Stimulated activated CD8-positive, alpha-beta memory T cell treated with anti-CD3 and anti-CD28 coated beads, Interleukin-7, amount 100 ng/mL, for 24 hours (primary cell): ENCODE measurements at places on chromosomes 5 and 9.

- DNase-seq: no peak
These were observed 297.2 kb downstream of the MED10 start for GRCh38 chr5:6080930-6081726.

- DNase-seq: no peak
These were observed 700 bp downstream of the SKP2 start for GRCh38 chr5:36152324-36153297.

DNA sequence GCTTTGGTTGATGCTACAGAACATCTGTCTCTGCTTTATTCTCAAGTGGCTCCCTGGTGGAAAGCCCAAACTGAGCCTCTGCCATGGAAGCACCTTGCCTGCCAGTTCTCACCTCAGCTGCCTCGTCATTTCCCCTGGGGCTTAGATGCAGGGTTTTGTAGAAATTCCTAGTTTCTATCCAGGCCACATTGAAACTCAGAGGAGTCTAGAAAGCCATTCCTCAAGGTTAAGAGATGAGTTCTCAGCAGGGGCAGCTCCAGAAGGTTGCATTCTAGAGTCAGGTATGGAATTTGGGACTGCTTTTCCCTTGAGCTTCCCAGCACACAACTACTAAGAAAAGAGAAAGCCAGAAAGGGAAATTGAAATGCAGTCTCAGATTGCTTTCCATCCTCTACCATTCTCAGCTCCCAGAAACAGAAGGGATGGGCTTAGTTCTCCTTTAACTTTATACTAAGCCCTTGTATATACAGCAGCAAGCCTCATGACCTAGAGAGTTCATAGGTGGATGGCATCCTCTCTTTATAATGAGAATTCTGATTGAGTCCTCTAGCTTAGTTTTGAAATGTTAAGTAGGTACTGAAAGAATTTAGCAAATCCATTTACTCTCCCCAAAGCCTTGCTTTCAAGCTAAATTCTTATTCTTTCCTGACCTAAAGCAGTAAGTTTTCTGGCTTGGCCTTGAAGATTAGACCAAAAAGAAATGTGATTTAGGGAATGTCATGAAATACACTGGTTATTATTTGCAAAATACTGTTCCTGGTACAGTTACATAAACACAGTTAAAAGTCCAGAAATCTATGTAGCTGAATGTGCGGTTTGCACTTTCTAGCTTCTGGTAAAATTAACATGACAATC lies 66.0 kb upstream of the MEF2C start:
- no peak for DNase-seq

DNA sequence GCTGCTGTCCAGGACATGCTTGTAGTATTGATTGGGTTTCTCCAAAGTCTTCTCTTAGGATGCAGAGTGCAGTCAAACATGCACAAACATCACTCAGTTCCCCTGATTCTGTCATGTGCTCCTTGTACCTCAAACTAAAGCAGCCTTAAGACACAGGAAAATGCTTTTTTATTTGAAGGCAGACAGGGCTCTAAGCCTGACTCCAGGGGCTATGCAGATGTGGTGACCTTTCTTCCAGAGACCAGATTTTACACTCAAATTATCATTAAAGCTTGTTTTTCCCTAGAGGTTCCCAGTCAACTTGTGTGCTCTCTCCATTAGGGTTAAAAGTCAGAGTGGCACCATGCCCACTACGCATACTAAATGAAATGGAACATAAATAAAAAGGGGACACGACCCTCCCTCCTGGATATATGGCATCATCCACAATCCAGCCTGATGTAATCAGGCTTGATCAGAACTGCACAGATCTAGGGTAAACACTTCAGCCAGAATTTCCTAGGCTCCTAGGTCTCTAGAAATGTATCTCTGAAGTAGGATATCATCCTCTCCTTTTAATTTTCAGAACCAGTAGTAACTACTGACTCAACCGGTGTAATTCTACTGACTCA lies 771.1 kb downstream of the NR2F1-AS1 start:
- DNase-seq: no peak

- no peak for DNase-seq
These were observed 21.9 kb downstream of the GSN start for GRCh38 chr9:121289772-121290370.

DNA sequence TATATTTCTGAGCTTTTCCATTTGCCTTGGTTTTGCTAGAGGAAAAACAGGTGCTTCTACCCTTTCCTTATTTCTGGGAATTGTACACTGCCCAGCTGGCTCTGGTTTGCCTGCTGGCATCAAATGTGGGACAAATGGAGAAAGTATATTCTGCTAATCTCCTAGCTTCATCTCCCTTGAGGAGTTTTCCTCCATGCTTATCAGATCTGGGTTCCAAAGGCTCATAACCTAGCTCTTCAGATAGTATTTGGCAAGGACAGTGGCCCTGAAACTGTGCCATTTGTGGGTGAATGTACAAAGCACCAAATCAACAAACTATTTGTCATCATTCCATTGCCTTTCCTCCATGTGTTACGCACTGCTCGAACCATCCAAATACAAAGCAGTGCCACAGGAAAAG lies 16.2 kb downstream of the PRLR start:
- no peak for DNase-seq

DNA sequence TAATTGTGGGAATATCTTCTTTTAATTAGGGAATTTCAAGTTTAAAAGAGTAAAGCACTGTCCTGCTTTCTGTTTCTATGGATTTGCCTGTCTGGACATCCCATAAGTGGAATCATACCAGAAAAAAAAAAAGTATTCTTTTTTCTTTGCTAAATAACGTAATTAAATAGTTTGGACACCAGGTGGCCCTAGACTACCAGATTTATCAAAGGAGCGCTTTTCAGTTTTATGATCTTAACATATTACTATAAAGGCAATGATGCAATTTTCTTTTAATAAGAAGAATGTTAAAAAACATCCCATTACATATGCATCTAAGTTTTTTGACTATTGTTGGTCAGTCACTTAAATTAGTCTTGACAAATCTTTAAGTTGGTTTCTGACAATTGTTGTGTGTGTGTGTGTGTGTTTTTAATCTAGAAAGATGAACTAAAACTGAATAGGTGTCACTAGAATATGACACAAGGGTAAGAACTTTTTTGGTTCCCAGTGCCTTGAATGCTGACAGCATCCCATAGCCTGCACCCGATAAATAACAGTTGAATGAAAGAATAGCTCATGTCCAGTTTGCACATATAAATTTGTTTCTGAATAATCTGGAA lies 49.5 kb downstream of the C5orf22 start:
- no peak for DNase-seq

DNA sequence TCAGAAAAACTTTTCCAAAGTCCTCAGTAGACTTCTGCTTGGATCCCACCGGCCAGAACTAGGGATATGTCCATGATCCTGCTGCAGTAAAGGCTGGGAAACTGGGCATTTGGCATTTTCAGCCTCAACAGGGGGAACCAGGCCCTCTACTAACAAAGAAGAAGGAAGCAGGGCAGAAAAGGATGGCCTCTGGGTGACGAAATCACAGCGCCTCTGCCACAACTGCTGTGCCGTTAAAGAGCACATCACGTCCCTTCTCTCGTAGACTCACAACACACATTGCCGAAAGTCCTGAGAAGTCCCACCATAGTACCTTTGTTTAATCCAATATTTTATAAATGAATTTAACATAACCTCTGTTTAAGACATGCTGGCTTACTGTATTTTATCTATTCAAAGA lies 10.4 kb upstream of the AFAP1L1 start:
- DNase-seq: no peak

GRCh38 chr5:40627706-40628105 lies 52.0 kb upstream of the PTGER4 start:
- DNase-seq: no peak

GRCh38 chr5:97388794-97389193 lies 205.7 kb upstream of the RIOK2 start:
- DNase-seq: no peak

DNA sequence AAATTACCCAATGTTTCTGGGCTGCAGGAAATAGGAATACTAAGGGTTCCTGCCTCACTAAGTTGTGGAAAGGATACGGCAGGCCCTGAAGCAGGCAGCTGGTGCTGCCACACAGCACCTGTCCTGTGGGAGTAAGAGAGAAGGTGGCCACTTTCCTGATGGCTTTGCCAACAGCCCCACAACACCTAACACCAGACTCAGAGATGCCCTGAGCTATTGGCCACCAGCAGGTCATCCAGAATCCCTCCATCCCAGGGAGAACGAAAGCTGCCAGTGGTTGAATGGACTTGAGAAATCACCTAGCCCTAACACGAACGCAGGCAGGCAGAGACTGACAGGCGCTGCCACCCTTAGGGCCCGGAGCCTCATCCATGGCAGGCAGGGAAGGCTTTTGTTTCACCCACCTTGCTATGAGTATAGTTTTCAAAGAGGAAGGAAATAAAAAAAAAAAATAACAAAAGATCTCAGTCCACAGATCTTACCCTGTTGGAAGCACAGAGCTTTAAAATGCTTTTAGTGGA lies 82.2 kb downstream of the DCP2 start:
- no peak for DNase-seq

DNA sequence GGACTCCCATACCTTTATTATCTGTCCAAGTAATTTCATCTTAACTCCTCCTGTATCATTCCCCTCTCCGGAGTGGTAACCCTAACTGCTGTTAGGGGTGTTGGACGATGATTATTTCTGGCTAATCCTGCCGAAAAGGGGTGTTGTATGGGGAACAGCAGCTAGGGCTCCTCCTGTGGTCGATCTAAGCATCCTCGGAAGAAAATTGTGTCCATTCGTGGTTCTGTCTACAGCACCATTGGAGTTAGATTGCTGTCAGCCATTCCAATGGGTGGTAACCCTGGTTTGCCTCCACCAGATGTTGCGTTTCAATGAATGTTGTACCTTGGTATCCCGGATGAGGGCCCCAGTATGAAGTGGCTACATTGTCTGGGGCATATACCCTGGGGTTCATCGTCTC lies 35.6 kb upstream of the LMNB1 start:
- DNase-seq: no peak

DNA sequence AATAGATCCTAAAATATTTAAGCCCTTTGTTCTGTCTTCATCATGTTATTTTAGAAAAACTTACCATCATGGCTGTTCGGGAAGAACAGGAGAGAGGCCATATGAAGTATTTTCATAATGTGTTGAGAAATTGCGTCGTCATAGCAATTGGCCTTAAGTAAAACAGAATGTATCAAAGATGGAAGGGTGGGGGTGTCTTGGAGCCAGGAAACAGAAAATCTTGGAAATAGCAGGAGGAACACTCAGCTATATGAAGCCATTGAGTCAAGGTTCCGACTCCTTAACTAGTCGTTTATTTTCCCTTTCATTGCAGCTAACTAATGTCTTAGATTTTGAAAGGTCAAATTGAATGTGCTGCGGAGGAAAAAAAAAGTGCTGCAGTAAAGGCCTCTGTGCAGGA lies 1.3 kb downstream of the SPTAN1 start:
- no peak for DNase-seq

- DNase-seq: no peak
These were observed 21.8 kb downstream of the PSD2 start for GRCh38 chr5:139817362-139817761.

DNA sequence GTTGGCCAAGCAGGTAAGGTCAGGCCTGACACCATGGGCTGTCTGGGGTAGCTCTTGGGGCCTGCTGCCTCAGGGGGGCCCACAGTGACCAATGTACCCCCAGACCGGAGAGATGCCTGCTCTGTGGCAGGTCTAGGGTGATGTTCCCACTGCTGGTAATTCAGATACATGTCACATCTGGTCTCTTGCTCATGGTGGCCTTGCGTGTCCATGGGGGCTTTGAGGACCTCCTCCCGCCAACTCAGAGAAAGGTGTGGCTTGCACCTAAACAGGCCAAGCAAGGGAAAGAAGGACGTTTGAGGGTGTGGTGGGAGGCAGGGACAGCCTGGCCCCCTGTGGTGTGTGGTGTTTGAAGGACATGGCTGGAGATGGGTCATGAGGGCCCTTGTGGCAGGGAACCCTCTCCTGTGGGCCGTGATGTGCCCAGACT lies 75.2 kb downstream of the PHF2 start:
- no peak for DNase-seq

- no peak for DNase-seq
These were observed 137.3 kb downstream of the LHFPL2 start for GRCh38 chr5:78511121-78511906.

- no peak for DNase-seq
These were observed 396.1 kb upstream of the DAP start for GRCh38 chr5:11157132-11157531.

- DNase-seq: no peak
These were observed 92.8 kb downstream of the PLPP1 start for GRCh38 chr5:55441954-55442353.

GRCh38 chr5:15718421-15719179 lies 218.6 kb downstream of the FBXL7 start:
- no peak for DNase-seq

DNA sequence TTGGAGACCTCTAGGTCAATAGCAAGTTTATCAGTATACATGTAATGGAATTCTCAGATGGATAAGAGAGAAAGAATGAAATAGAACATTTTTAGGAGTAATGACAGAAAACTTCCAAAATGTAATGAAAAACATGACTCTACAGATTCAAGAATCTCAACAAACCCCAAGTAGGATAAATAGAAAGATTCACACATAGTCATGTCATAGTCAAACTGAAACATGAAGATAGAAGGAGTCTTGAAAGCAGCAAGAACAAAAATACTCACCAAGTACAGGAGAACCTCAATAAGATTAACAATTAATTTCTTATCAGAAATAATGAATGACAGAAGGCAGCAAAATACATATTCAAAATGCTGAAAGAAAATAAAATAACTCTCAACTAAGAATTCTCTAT lies 164.5 kb downstream of the SPATA31D1 start:
- DNase-seq: no peak

DNA sequence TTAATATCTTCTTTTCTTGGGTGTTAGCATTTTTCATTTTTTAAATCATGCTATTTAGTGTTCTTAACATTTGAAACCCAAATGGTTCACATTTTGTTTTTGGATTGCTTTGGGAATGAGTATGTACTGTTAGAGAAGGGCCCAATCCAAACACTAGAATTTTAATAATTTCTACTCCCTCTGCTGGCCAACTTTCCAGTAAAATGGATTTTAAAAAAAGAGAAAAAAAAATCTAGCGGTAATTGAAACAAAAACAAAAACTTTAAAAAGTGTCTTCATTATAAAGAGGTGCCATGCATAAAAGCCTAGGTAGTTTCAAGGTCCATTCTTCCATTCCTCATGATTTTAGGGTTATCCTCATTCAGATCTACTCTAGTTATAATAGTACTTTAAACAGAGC lies 32.1 kb upstream of the RICTOR start:
- DNase-seq: no peak

GRCh38 chr9:38319496-38320173 lies 72.9 kb upstream of the ALDH1B1 start:
- no peak for DNase-seq

DNA sequence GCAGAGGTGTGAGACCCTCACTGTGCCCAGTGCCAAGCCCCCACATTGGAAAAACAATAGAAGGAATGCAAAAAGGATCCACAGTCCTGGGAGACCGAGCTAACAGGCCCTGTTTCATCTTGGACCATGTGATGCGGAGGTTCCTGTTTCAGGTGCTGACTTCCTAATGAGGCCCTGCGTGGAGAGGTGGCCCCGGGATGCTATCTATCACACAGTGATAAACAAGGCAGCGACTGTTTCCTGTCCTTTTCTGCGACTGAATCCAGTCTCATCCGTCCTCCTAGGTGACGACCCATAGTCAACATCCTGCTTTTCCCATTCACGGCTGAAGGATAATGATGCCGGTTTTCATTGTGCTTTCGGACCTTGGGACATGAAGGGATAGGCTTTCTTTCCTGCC lies 56.4 kb upstream of the BOD1 start:
- DNase-seq: no peak

GRCh38 chr5:29230591-29230990 lies 1962.9 kb upstream of the CDH6 start:
- no peak for DNase-seq

GRCh38 chr5:9033524-9033923 lies 512.4 kb downstream of the SEMA5A start:
- no peak for DNase-seq

GRCh38 chr5:156232251-156232869 lies 94.6 kb upstream of the SGCD start:
- no peak for DNase-seq
